Spinal cord (tissue), 10 donors: ENCODE measurements at places on chromosomes 16 and 17.

DNA sequence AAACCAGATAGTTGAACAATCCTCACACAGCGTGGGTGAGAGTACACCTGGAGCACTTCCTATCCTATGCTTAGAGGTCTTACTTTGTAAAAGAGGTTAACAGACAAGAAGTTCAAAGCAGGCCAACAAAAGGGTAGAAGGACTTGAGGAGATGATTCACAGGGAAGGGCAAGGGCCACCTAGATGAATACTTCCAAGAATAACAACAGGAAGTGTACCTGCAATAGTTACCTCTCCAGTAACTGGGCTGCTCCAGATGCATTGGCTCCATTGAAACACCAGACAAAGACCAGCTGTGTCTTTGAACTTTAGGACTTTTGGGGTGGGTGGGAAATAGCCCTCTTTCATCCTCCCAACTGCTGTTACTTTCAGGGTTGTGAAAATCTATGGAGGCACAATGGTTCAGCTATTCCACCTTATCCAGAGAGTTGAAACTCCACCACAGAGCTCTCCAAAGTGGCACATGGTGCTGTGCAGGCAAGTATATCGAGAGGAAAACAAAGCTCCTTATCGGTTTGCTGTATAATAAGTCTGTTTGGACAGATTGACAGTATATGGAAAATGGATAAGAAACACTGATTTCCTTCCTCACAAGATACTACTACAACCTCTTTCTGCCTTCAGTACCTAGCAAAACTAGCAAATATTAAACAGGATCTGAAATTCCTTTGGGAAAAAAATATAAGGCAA is 22.7 kb downstream of the RNF43 start:
- H3K36me3 ChIP-seq: no peaks in the 10 kb centered on the region
- no peak overlapping the region for H3K4me3 ChIP-seq
- H3K4me1 ChIP-seq: no peaks in the 10 kb centered on the region

- H3K27ac ChIP-seq: no peak overlapping the region
- peaks cover 8% of the 10 kb centered on the region for H3K27me3 ChIP-seq
- H3K4me1 ChIP-seq: no peaks in the 10 kb centered on the region
- no peak for DNase-seq
- peaks cover 2% of the 10 kb centered on the region for H3K36me3 ChIP-seq
Observed at GRCh38 chr16:89633064-89633631, 19.7 kb downstream of the DPEP1 start.

DNA sequence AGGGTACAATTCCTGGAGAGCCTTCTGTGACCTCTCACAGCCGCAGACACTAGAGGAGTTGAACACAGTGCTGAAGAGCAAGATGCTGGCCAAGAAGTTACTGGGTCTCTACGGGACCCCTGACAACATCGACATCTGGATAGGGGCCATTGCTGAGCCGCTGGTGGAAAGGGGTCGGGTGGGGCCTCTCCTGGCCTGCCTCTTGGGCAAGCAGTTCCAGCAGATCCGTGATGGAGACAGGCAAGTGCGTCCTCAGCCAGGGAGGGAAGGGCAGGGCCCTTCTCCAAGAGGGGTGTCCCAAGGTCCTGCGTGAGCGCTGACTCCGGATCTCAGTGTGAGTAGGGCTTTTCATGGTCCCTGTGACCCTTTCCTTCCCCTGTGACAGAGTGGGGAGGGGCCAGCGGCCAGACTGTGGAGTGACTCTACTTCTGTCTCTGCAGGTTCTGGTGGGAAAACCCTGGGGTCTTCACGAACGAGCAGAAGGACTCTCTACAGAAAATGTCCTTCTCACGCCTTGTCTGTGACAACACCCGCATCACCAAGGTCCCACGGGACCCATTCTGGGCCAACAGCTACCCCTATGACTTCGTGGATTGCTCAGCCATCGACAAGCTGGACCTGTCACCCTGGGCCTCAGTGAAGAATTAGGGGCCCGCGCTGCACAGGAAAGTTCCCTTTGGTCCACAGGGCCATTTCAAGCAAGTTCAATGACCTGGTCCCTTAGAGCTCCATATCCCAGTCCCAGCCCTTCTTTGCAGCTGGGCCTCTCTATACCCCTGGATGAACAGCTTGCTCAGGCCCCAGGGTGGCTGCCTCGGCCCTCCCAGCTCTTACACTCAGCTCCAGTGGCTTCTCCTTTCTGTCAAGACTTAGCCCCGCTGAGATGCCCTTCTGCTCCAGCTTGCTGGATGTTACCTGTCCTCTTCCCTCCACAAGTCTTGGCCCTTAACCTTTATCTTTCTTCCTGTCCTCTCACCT is 13.1 kb downstream of the MPO start:
- DNase-seq: no peak
- no peaks in the 10 kb centered on the region for H3K4me1 ChIP-seq
- no peak overlapping the region for H3K4me3 ChIP-seq
- H3K27ac ChIP-seq: no peak overlapping the region

GRCh38 chr16:88387941-88388627 is 5.3 kb downstream of the ZNF469 start:
- H3K27ac ChIP-seq: peak overlapping the region; percentile 10
- H3K4me1 ChIP-seq: peaks cover 77% of the 10 kb centered on the region
- no peak for DNase-seq
- peaks cover 21% of the 10 kb centered on the region for H3K27me3 ChIP-seq

DNA sequence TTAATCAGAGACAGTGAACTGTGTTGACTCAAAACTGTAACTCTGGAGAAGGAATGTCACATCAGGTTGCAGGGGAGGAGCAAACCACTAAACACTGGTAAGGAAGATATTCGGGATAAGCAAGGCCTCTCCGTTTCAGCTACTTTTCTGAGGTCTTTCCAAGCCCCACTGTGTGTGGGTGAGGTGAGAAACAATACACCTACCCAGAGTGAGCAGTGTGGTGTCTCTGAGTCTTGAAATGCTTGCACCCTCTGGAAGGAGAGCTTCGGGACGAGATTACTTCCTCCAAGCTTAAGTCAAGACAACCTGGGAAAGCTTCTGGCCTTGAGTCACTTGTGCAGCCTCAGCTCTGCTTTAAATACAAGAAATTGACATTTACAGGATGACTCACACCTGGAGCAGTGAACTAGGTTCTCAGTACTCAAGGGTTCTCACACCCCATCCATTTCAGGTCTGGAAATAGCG is 2.5 kb upstream of the MAP3K14 start:
- no peak for DNase-seq
- H3K4me3 ChIP-seq: no peak overlapping the region
- H3K4me1 ChIP-seq: peaks cover 13% of the 10 kb centered on the region
- H3K27me3 ChIP-seq: no peaks in the 10 kb centered on the region
